ENCODE measurements at places on chromosomes 7 and 10. TPM values are rescaled to one million over a fixed set of nuclear protein-coding genes. Genes with fewer than 3 reads are reported as not detected.

- no peak overlapping the region for H3K4me3 ChIP-seq
- H3K36me3 ChIP-seq = no peaks in the 10 kb centered on the region
- H3K27me3 ChIP-seq = no peaks in the 10 kb centered on the region
- H3K27ac ChIP-seq = no peak overlapping the region
- H3K4me1 ChIP-seq = no peaks in the 10 kb centered on the region
- DNase-seq = no peak
Measured at GRCh38 chr7:6074612-6075380, 43.6 kb downstream of the ANKRD61 start.

DNA sequence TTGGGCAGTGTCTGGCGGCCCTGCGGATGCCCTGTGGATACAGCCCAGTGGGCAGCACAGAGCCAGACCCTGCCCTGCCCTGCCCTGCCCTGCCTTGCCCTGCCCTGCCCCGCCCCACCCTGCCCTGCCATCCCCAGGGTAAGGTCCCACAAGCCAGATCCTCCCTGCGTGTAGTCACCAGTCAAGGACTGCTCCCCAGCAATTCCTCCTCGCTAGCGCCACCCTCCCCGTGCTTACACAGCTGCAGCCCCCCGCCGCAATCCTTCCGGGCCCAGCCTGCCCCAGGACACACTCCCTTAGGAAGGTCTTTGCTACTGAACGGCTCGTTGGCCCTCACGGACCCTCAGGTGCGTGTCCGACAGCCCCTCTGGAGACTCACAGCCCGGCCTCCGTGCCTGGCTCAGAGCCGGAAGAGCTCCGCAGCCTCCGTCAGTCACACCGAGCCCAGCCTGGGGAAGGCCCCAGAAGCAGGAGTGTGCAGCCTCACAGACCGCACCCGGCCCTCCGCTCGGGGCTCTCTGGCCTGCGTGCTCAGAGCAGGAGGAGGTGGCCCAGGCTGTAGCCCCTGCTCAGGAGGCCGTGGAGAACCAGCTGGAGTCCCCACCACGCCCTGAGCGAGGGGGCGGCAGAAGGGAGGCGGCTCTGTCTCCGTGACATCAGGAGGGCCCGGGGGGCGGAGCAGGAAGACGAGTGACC lies 68.3 kb downstream of the PWWP2B start:
- H3K4me1 ChIP-seq = no peaks in the 10 kb centered on the region
- H3K4me3 ChIP-seq = no peak overlapping the region
- H3K27ac ChIP-seq = no peak overlapping the region
- DNase-seq = peak; percentile 73
- H3K27me3 ChIP-seq = no peaks in the 10 kb centered on the region
- H3K36me3 ChIP-seq = no peaks in the 10 kb centered on the region

GRCh38 chr7:12722636-12723605 lies 35.5 kb downstream of the ARL4A start:
- no peaks in the 10 kb centered on the region for H3K27me3 ChIP-seq
- H3K4me3 ChIP-seq = no peak overlapping the region
- H3K27ac ChIP-seq = peak overlapping the region; percentile 24
- H3K4me1 ChIP-seq = peaks cover 29% of the 10 kb centered on the region

DNA sequence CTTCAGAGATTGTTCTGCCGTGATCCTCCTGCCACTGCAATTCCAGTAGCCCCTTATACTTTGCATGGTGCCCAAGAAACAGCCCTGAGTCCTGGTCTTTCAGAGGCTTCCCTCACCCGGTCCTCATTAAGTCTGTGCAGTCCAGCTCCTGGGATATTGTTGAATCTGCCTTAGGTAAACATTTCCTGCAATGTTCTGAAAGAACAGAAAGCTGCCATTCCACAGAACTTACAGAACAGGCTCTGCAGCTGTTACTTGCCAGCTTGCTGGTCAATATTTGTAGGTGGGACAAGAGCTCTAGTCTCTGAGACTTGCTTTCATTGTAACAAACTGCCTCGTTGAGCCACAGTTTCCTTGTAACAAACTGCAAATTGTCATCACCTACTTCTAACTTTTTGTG lies 115.0 kb upstream of the KIF5B start:
- H3K4me1 ChIP-seq = no peaks in the 10 kb centered on the region
- no peak overlapping the region for H3K4me3 ChIP-seq
- H3K27ac ChIP-seq = no peak overlapping the region
- no peaks in the 10 kb centered on the region for H3K27me3 ChIP-seq
- no peak for DNase-seq
- H3K36me3 ChIP-seq = no peaks in the 10 kb centered on the region

GRCh38 chr10:119306514-119306951 lies 99.2 kb downstream of the GRK5 start:
- H3K4me3 ChIP-seq = no peak overlapping the region
- H3K4me1 ChIP-seq = no peaks in the 10 kb centered on the region
- no peak overlapping the region for H3K27ac ChIP-seq
- H3K27me3 ChIP-seq = no peaks in the 10 kb centered on the region

- no peak overlapping the region for H3K4me3 ChIP-seq
- peak; percentile 76 for DNase-seq
- H3K4me1 ChIP-seq = no peaks in the 10 kb centered on the region
- H3K36me3 ChIP-seq = no peaks in the 10 kb centered on the region
- H3K27me3 ChIP-seq = no peaks in the 10 kb centered on the region
Measured at GRCh38 chr10:81414038-81414437, 461.0 kb upstream of the NRG3 start.

GRCh38 chr7:40135317-40135610 lies 459 bp downstream of the SUGCT start:
- no peaks in the 10 kb centered on the region for H3K36me3 ChIP-seq
- peaks cover 6% of the 10 kb centered on the region for H3K4me1 ChIP-seq
- H3K4me3 ChIP-seq = peak overlapping the region; percentile 97
- peak; percentile 42 for DNase-seq
- peaks cover 17% of the 10 kb centered on the region for H3K27me3 ChIP-seq
- no peak overlapping the region for H3K27ac ChIP-seq

- no peaks in the 10 kb centered on the region for H3K4me1 ChIP-seq
- no peak overlapping the region for H3K27ac ChIP-seq
- no peaks in the 10 kb centered on the region for H3K36me3 ChIP-seq
- DNase-seq = no peak
Measured at GRCh38 chr7:55034776-55035175, 16.0 kb downstream of the EGFR start.

DNA sequence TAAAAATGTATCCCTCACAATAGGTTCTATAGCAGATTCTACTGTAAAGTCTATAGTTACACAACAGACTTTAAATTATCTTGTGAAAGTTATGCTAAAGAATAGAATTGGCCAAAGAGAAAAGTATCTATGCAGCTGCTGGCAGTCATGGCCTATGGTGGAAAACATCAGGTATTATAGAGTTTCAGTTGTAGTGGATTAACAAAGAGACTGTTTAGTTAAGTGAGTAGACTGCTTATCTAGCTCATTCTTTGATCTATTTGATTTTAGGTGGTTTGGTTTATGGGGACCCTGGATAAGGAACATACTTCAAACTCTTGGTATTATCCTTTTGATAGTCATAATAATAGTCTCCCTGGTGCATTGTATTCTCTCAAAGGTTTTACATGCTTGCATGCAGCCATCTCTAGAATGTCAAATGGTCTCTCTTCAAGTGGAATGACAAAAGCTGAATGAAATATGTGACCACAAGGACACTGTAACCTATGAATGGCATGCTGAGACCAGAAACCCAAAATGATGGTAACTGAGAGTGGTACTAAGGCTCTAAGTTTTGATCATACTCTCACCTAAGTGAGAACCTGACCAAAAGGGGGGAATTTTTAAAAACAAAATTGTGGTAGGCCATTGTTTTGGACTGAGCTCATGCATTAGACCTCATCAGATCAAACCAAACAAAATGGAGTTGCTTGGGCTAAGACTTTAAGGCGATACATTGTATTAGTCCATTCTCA lies 54.9 kb upstream of the NAMPT start:
- no peaks in the 10 kb centered on the region for H3K4me1 ChIP-seq
- H3K27ac ChIP-seq = no peak overlapping the region
- no peaks in the 10 kb centered on the region for H3K27me3 ChIP-seq
- no peak overlapping the region for H3K4me3 ChIP-seq
- no peaks in the 10 kb centered on the region for H3K36me3 ChIP-seq

GRCh38 chr7:108329514-108329913 lies 126.7 kb downstream of the NRCAM start:
- H3K36me3 ChIP-seq = no peaks in the 10 kb centered on the region
- no peaks in the 10 kb centered on the region for H3K27me3 ChIP-seq
- no peak overlapping the region for H3K27ac ChIP-seq
- no peak overlapping the region for H3K4me3 ChIP-seq
- peaks cover 27% of the 10 kb centered on the region for H3K4me1 ChIP-seq

DNA sequence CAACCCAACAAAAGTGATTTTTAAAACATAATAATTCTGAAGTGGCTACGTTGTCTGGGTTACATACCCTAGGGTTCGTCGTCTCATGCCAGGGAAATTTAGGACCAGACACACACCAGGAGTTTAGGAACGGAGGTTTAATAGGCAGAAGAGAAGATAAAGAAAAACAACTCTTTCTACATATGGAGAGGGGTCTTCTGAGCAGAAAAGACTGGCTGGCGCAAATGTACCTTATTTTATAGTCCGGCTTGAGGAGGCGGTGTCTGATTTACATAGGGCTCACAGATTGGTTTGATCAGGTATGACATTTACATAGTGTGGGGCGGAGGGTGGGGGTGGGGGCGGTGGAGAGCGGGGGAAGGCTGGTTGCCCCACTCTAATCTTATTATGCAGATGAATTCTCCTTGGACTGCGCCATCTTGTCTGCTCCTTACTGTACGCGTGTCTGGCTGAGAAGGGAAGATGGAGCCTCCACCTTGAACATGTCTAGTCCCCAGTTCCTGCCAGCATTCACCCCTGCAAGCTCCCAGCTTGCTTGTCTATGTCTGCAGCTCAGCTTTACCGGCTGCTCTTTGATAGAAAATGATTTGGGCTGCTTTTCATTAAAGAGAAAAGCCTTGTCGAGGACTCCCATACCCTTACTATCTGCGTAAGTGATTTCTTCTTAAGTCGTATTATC lies 98.7 kb downstream of the RALA start:
- no peak overlapping the region for H3K4me3 ChIP-seq
- H3K4me1 ChIP-seq = peaks cover 38% of the 10 kb centered on the region
- no peaks in the 10 kb centered on the region for H3K27me3 ChIP-seq
- H3K36me3 ChIP-seq = no peaks in the 10 kb centered on the region

DNA sequence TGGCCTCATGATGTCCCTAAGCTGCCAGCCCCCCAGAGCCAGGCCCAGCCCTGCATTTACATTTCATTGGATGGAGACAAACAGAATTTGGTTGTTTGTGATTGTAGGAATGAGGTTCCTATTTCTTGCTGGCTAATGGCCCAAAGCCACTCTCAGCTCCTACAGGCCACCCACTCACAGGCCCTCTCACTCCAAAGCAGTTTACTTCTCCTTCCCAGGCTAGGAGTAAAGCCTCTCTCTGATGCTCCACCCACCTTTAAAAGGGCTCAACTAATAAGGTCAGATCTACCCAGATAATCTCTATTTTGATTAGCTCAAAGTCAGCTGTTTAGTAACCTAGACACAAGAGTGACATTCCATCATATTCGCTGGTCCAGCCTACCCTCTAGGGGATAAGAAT lies 11.2 kb upstream of the CUZD1 start:
- no peaks in the 10 kb centered on the region for H3K27me3 ChIP-seq
- no peak overlapping the region for H3K27ac ChIP-seq
- DNase-seq = no peak
- no peak overlapping the region for H3K4me3 ChIP-seq
- no peaks in the 10 kb centered on the region for H3K36me3 ChIP-seq

DNA sequence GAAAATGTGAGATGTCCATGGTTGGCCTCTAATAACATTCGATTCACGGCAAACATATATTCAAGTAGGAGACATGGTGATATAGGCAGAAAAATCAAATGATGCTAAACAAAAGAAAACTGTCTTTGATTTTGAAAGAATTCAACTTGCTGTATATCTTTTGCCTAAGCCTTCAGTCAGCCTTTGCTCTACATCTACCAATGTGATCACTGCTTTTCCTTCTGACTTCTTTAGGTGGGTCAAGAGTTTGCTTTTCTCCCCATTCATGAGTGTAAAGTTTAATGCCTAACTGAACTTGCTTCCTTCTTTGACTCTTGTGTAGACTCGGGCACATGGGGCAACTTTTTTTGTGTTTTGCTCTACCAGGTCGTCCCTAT lies 417 bp upstream of the HIF1AN start:
- H3K27ac ChIP-seq = no peak overlapping the region
- H3K4me3 ChIP-seq = peak overlapping the region; percentile 73
- H3K36me3 ChIP-seq = peaks cover 18% of the 10 kb centered on the region
- DNase-seq = no peak

- H3K27ac ChIP-seq = no peak overlapping the region
- H3K36me3 ChIP-seq = no peaks in the 10 kb centered on the region
- no peak for DNase-seq
Measured at GRCh38 chr10:11208243-11208642, 190.6 kb downstream of the CELF2 start.

DNA sequence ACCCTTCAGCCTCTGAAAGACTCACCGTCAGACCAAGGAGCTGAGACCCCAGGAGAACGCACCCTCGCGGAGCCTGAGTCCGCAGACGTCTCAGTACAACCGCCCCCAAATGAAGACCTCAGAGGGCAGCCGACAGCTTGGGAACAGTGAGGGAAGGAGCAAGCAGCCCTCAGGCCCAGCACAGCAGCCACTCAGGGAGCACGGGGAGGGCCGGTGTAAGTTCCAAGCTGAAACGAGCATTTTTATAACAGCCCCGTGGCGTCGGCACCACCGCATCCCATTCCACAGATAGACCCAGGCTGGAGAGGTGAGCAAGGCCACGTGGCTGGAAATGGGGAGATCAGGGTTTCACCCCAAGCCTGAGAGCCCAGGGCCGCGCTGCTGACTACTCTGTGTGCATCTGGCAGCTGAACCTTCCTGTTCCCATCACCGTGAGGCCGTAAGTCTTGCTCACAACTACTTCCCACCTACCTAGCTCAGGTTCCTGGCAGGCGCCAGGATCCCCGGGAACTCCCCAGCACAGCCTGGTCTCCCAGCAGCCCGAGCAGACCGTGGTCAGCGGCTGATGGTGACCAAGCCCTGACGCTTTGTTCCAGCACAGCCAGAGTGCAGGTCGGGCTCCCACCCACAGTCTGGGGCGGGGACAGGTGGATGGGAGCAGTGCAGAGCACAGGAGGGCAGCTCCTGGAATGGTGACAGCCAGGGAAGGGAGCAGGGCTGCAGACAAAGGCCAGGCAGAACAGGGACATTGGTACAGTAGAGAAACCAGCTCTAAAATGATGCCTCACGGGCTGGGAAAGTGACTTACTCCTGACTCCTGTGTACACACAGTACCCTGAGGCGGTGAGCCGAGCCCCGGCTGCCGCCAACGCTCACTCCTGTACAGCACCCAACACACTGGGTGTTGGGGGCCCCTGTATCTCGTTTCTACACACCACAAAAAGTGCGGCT lies 6.1 kb upstream of the NOM1 start:
- peak overlapping the region; percentile 23 for H3K4me3 ChIP-seq
- no peaks in the 10 kb centered on the region for H3K27me3 ChIP-seq
- H3K36me3 ChIP-seq = no peaks in the 10 kb centered on the region
- peaks cover 7% of the 10 kb centered on the region for H3K4me1 ChIP-seq

Gene YKT6
- 94.5 TPM for total RNA-seq

Gene TRAPPC14
- 12.3 TPM for total RNA-seq

Gene VKORC1L1
- total RNA-seq = 30.3 TPM

Gene CHN2
- 7.5 TPM for total RNA-seq

Gene GOT1
- 36.8 TPM for total RNA-seq

Gene CYP26C1
- total RNA-seq = not detected

Gene VWDE
- 35.3 TPM for total RNA-seq

Gene SSBP1
- 350 TPM for total RNA-seq

Gene NOLC1
- total RNA-seq = 178 TPM

Gene CNPY1
- total RNA-seq = 0.31 TPM

Gene NYAP1
- total RNA-seq = 4.9 TPM

Gene HEPACAM2
- total RNA-seq = not detected

Measured in GM23338 (cell line).